ENCODE measurements at places on chromosomes 5 and 9. TPM values are rescaled to one million over a fixed set of nuclear protein-coding genes. Genes with fewer than 3 reads are reported as not detected.

The SPINK4 gene
- polyA plus RNA-seq = 26.4 TPM

The NUTM2G gene
- polyA plus RNA-seq = 0.23 TPM

The ZNF883 gene
- polyA plus RNA-seq = 0.69 TPM

The ADRB2 gene
- 1.2 TPM for polyA plus RNA-seq

The ESM1 gene
- polyA plus RNA-seq = not detected

The HINT1 gene
- polyA plus RNA-seq = 852 TPM

The SPINK13 gene
- polyA plus RNA-seq = 0.45 TPM

The CBY3 gene
- not detected for polyA plus RNA-seq

The ARL15 gene
- 22.2 TPM for polyA plus RNA-seq

The SYNPO gene
- polyA plus RNA-seq = 18.6 TPM

The SLC25A2 gene
- polyA plus RNA-seq = 0.35 TPM

The GPR151 gene
- polyA plus RNA-seq = not detected

Data from sigmoid colon (tissue), 7 donors.